ENCODE measurements at places on chromosomes 2 and 18.

GRCh38 chr2:215556979-215557378 lies 121.1 kb upstream of the FN1 start:
- DNase-seq = no peak

GRCh38 chr18:61892683-61893308 lies at the start of gene RNF152:
Gene RNF152, minus strand, starts transcription at chr18:61893007. Its CDS starts 76,544 bp downstream, at chr18:61816463.
- DNase-seq = no peak

- DNase-seq = no peak
Observed at GRCh38 chr2:239160226-239161143, 240.3 kb downstream of the HDAC4 start.

GRCh38 chr2:37449761-37450296 lies 105.4 kb downstream of the QPCT start:
- no peak for DNase-seq

GRCh38 chr2:236286873-236287545 lies 22.8 kb upstream of the ASB18 start:
- no peak for DNase-seq

- DNase-seq = no peak
Observed at GRCh38 chr2:239035997-239036731, 188.3 kb downstream of the TWIST2 start.

DNA sequence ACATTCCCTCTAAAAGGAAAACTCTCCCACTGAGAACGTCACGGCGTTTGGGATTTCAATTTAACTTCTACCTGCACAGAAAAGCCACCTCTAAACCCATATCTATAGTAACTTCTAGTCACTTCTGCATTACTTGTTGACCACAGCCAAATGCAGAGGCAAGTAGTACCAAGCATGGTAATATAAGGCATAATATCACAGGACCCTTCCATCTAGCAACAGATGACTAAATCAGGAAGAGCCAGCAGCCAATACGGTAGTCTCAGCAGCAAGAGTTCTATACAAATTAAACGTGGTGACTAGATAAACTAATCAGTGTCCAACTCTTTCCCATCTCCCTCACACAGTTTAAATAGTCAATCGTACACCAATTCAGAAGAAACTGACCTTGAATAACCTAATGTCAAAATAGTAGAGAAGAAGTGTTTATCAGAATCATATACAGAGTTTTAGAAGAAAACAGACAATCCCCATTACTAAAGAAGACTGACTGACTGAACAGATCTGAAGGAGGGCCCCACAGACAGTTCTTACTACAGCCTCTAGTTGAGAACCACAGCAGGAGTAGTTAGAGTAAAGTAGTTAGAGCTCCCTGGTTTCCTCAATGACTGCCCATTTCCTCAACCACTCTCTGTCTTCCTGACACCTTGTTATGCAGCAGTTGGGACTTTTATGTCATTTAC lies 30.0 kb downstream of the MEMO1 start:
- DNase-seq = no peak

DNA sequence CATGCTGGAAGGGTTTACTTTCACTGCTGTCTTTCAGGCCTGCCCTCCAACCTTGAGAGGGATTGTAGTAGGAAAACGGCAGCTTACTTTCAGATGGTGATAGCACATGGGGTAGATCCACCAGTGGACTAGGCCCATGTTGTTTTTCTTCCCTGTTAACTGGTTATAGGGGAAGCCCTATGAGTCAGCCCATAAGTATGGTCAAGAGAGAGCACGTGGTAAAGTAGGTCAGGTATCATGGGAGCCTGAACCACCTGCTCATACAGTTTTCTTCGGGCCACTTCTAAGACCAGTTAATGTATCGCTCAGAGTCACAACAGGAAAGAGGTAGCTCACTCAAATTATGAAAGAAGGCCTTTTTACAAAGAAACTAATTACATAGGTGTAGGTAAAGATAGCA lies 33.0 kb downstream of the PDK1 start:
- no peak for DNase-seq

GRCh38 chr2:15728245-15728938 lies 136.7 kb downstream of the DDX1 start:
- no peak for DNase-seq

- no peak for DNase-seq
Observed at GRCh38 chr18:57660961-57661360, 39.3 kb upstream of the NARS1 start.

- no peak for DNase-seq
Observed at GRCh38 chr18:63787673-63788072, 12.5 kb downstream of the SERPINB7 start.

Measured in esophagus squamous epithelium (tissue), 5 donors.